ENCODE measurements at places on chromosomes 2 and 18.

DNA sequence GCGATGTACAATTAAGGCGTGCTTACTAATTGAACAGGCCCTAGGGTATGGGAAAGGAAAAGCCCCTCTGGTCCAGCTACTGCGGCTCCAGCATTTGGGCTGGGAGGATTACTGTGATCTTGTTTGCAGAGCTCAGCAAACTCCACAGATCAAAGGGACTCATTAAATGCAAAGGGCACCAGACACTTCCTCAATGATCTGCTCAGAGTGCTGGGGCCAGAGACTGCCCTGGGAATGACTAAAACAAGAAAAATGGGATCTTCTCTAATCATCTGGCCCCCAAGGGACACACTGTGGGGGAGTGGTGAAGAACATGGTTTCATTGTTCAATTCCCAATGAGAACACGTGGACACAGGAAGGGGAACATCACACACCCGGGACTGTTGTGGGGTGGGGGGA lies 85.0 kb downstream of the MARCHF4 start:
- no peak for DNase-seq

DNA sequence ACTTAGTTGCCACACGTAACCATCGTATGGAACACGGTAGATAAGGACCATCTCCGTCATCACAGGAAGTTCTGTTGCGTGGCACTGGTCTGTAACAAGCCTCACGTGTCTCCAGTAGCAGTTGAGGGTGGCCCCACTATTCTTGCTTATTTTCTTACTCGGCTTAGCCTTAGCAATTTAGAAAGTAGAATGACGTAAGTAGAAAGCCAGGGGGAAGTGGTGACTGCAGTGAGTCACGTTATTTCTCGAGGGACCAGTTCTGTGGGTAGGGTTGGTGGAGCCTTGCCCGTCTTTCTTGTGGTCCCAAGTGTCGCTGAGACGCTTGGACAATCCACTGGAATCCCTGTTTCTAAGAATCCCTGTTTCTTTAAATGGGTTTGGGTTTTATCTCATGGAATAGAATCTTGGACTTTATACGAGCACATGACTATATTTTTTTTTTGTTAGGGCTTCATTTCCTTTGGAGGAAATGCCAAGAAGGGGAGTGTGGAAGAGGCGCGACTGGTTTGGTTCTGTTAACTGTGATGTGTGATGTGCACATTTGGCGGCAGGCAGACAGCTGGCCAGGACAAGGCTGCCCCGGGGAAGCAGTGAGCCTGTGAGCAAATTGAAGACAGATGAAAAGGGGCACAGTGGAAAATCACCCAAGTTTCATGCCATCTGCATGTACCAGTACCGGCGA lies 96.2 kb downstream of the CABLES1 start:
- no peak for DNase-seq

- no peak for DNase-seq
These were observed 828.6 kb upstream of the ACVR2A start for GRCh38 chr2:147016181-147016580.

DNA sequence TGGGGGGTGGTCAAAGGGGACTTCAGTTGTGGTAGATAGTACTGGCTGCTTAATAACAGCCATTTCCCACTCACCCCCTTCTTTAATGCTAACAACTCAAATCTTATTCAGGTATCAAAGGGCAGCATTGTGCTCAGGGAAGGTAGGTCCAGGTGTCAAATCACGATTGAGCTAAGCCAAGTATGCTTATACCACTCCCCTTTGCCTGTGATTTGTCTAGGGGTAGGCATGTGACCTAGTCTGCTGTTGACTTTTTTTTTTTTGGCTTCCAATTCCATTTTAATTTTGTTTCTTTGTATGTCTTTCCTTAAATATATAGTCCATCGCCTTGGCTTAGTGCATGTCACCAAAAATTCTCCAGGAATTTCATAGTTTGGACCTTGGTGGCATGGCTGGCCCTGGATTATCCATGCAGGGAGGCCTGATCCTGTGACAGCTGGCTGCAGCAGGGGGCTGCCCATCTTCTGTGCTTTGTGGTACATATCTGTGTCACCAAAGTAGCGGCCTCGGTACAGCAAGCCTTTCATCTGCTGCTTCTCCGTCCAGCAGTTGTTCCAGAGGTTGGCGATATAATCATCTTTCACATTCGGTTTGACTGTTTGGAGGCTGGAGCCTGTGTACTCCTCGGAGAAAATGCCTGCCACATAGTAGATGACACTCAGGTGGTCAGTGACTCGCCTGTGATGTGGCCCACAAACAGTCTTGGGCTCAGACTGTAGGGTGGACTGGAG lies 68.1 kb upstream of the SPRED2 start:
- no peak for DNase-seq

- DNase-seq: no peak
These were observed 518.8 kb downstream of the LRP1B start for GRCh38 chr2:141611981-141612380.

GRCh38 chr2:33215299-33215698 lies 261.1 kb upstream of the RASGRP3 start:
- DNase-seq: no peak

DNA sequence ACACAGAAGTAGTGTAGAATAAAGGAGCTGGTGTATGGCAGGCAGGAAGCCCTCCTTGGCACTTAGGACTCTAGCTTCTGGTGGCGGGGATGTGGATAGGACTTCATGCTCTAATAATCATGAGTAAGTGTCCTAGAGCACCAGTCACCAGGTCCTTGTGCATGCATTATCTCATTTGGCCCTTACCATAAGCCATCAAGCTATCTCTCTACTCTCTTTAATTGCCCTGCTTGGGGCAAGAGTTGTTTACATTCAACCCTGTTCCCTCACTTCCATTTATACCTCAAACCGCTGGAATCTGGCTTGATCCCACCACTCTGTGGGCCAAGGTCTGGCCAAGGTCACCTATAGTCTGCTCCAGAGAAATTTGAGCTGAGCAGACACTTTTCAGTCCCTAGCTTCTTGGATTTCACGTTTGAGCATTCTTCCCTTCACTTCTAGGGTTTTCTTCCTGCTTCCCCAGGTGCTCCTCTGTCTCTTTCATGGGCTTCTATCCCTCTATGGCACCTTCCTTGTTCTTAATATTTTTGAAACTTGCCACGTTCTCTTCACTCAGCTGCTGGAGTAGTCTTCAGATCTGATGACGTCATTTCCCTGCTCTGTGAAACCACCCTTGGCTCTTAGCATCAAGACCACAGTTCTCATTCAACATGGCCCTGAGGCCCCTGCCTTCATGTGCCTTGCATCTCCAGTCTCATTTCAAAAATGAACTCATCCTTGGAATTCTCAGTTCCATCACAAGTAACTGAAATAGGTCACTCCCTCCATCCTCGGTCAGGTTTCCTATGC lies 94.9 kb upstream of the GATA6 start:
- no peak for DNase-seq

- no peak for DNase-seq
These were observed 1.1 kb downstream of the GRP start for GRCh38 chr18:59220784-59221765.

DNA sequence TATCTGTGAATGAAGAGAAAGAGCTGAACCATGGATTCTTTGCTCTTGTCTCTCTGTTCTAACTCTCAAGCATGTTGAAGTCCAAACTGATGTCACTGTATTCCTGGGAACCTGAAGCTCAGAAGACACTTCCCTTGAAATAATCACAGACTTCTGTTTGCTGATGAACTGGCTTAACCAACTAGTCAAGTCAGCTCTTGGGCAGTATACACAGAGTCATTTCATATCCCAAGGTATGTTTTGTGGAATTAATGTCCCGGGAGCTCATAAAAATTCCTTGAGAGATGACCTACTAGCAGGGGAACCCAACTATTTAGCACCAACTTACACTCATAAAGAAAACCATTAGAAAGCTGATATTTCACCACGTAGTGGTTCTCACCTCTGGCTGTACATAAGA lies 156.6 kb downstream of the NR4A2 start:
- DNase-seq: no peak

DNA sequence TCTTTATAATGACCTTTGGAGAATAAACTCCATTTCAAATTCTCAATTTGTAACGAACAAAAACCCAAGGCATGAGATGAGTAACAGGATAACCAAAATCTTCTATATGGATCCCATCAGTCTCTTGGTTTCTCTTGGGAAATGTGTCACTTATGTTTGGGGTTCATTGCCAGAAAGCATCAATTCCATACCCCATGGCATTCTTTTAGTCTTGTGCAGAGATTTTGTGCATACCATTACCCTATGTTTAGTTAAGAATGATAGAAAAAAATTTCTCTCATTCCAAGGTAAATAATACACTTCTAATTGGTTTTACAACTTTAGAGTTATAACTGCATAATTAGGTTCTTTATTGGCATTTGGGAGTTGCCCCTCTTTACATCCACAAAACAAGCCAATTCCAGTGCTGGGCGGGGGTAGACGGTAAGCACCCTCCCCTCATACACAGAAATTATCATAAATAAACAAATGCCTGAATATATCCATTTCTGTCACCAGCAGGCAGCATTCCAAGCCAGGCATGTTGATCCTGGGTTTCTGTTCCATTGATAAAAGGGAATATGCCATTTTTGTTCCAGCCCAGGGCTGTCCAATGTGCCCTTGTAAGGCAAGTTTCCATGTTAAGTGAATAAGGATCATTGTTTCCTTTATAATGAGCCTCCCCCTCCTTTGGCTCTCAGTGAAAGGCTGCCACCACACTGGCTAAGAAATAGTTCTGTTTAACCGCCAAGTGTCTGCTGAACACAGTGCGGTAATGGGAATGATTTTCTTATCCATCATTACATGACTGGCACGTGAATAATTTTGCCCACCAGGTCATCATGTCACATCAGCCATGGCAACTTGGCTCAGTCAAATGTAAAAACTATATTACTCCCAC lies 680.1 kb upstream of the ZEB2 start:
- DNase-seq: no peak

GRCh38 chr18:12911025-12911928 lies 27.2 kb upstream of the PTPN2 start:
- DNase-seq: no peak

GRCh38 chr2:15826273-15826717 lies 114.1 kb upstream of the MYCN start:
- DNase-seq: peak; percentile 9

- no peak for DNase-seq
These were observed 7.2 kb upstream of the CRYGB start for GRCh38 chr2:208153156-208153555.

- DNase-seq: no peak
These were observed 961.4 kb downstream of the DSC3 start for GRCh38 chr18:30081122-30081521.

DNA sequence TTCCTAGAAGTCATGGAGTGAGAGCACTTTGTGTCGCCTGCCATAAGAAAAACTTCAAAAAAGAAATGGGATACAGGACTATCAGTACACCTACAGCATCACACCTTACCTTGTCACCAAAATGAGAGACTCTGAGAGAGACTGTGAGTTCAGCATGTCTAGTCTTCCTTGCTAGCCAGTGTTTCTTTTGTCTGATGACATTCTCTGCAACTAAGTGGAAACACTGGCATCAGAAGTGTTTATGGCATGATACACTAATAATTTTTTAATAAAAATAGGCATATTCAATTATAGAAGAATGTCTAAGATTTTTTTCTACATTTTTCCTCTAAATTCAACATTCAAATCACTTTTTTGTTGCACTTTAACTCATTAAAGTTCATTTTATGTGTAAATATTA lies 9.0 kb downstream of the RBM43 start:
- no peak for DNase-seq

- no peak for DNase-seq
These were observed 190.3 kb upstream of the SLC8A1 start for GRCh38 chr2:40642237-40642636.

DNA sequence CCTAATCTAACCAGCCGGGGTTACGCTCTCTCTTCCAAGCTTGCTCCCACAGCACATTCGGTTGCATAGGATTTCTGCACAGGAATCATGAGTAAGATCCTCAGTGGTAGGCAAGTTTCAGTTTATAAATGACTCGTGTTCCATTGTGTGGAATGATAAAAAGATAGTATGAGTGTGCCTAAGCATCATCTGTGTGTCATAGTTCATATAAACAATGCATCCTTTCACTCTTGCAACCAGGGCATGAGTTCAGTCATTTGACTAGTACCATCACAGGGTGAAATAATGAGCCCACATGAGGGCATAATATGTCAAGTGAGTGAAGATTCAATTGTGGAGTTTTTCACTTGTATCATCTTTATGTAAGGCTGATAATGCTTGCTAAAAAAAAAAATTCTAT lies 417.1 kb upstream of the CDH2 start:
- DNase-seq: no peak

GRCh38 chr2:219079417-219079816 lies 18.7 kb upstream of the IHH start:
- no peak for DNase-seq

- DNase-seq: no peak
These were observed 2.1 kb downstream of the GPBAR1 start for GRCh38 chr2:218262631-218263586.

GRCh38 chr18:45539491-45539891 lies 75.8 kb upstream of the SLC14A2 start:
- no peak for DNase-seq

GRCh38 chr2:106581328-106581727 lies 94.2 kb downstream of the CD8B2 start:
- no peak for DNase-seq

DNA sequence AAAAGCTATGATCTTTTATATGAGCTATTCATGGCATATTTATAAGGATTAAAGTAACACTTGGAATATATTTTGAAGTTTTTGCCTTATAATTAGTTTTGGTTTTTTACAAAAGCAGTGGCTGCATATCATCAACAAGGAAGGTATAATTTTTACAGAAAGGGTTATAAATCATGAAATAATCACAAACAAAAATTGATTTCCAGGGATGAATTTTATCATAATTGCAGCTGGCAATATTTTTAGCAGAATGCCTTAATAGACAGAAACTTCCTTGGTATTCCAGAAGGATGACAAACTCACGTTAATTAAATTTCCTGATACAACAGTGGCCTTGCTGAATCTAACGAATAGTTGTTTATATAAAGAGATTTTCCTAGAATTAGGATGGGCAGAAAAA lies 260.5 kb upstream of the SLC39A10 start:
- no peak for DNase-seq

DNA sequence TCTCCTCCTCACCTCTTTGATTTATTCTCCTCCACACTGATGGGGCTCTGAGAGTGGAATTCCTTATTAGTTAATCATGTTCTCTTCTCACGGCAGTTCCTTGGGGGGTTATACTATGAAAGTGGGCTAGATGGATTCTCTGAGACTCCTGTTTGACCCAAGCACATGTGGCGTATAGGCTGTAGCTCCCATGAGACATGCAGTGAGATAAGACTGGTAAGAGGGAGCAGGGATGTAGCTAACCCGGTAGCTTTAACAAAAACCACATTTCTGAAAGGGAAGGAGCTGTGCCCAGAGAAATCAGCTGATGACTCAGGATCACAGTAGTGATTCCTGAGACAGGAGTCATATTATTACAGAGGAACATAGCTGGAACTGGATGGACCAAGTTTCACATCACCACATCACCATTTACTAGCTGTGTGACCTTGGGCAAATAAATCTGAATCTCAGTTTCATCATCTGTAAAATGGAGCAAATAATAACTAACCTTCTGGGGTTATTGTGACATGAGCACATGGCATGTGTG lies 82.9 kb downstream of the CRIM1 start:
- no peak for DNase-seq

- peak; percentile 40 for DNase-seq
These were observed 73.0 kb downstream of the FARSB start for GRCh38 chr2:222582928-222583327.

GRCh38 chr2:98935111-98935770 lies 784 bp downstream of the CRACDL start:
- no peak for DNase-seq
